ENCODE measurements at places on chromosomes 11 and 22.
A peak's percentile ranks its signal among the peaks of the same experiment; 100 is the strongest.

GRCh38 chr11:6474806-6475500, 1.2 kb upstream of the TRIM3 start:
- no peak for DNase-seq

GRCh38 chr22:35541254-35541748, 670 bp downstream of the RASD2 start:
- DNase-seq, result no peak

GRCh38 chr11:68266936-68267880, 4.6 kb downstream of the C11orf24 start:
- DNase-seq, result no peak

DNA sequence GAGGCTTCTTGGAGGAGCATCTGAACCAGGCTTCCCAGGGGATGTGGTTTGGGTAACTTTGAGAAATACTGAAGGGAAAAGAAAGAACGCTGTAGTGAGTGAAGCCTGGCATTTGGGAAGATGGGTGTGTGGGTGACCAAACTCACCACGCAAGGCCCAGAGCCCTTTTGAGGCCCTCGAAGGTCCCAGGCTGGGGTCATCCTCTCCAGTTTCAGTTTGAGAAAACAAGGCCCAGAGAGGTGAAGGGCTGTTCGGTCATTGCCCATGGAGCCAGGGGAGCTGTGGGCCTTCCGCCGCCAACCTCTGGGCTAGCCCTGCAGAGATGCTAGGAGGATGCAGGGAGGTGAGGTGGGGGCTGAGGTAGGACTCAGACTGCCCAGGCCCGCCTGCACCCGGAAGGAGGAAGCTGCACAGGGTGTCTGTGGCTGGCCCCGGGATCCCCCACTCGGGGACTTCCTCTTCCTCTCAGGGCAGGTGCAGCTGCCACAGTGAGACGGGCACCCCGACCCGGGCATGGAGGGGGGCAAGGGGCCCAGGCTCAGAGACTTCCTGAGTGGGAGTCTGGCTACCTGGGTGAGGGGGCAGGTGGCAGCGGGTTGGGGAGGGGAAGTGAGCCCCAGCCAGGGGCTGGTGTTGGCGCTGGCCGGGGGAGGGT, at the start of gene CCDC88B:
Gene CCDC88B (plus strand): TSS at position 451 of the 655 bp plus-strand sequence. CDS start 63 bp downstream, at position 514.
- no peak for DNase-seq

GRCh38 chr11:129766898-129767604, 48.6 kb upstream of the TMEM45B start:
- DNase-seq, result peak; percentile 23

DNA sequence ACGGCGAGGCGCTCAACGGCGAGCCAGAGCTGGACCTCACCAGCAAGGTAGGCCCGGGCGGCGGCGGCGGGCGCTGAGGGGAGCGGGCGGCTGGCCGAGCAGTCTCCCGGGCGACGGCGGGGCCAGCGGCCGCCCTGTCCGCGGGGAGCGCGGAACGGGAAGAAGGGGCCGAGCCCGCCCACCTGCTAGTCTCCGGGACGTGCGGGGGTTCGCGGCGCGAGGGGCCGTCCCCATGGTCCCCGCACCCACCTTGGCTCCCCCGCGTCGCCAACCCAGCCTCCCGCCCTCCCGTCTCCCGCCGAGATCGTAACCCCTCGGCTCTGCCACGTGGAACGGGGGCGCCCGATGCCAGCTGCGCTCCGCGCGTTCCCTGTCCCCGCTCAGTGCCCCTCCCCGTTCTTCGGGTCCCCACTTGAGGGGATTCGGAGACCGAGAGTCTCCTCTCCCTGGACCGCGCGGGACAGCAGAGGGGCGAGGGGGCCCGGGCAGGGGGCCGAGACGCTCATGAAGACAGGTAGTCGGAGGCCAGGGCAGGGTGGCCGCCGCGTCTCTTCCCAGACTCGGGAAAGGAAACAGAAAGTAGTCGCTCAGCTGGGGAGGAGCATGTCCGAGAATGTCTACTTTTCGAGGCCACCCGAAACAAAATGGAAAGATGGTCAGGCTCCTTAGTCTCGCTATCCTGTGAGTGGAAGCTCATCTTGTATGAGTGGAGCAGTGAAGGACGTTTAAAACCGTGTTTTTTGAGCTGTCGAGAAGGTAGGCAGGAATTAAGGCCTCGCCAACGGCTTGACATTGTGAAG, 557 bp downstream of the GTPBP1 start:
- DNase-seq, result peak; percentile 34

- peak; percentile 55 for DNase-seq
Observed at GRCh38 chr11:48141475-48142122, 75.0 kb upstream of the OR4B1 start.

- no peak for DNase-seq
Observed at GRCh38 chr11:134140961-134141490, 72.2 kb downstream of the JAM3 start.

GRCh38 chr11:115912484-115912945, 408.3 kb upstream of the CADM1 start:
- no peak for DNase-seq

DNA sequence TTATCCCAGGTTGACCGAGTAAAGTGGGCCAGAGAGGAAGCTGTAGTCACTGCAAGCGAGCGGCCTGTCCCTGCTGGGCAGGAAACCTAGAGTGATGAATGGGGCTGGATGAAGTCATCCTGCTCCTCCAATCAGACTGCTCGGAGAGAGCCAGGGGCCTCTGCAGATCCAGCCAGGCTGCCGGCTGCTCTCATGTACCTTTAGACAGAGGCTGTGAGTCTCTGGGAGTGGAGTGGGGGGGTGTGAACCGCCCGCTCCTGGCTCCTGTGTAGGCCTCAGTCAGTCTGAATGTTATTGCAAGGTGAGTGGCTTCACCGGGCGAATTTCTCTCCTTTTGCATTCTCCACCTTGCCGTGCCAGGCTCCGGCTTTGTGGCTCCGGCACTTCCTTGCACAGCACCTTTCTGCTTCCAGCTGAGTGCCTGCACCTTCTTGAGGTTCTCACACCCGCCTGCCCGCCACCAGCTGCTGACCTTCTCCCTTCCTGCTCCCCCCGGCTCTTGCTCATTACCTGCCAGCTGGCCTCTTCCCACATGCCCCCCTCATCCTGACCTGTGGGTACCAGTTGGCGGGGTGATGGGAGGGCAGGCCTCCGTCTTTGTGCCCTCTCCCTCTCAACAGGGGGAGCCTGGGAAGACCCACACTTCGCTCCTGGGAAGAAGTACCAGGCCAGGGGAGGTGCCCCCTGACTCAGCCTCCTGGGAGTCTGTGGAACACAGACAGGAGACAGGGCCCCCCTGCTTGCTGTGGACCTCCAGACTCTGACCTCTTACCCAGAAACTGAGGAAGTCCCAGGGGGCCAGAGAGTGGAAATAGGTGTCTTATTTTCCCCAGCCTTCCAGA, 79.9 kb downstream of the GRAMD1B start:
- DNase-seq, result peak; percentile 55

DNA sequence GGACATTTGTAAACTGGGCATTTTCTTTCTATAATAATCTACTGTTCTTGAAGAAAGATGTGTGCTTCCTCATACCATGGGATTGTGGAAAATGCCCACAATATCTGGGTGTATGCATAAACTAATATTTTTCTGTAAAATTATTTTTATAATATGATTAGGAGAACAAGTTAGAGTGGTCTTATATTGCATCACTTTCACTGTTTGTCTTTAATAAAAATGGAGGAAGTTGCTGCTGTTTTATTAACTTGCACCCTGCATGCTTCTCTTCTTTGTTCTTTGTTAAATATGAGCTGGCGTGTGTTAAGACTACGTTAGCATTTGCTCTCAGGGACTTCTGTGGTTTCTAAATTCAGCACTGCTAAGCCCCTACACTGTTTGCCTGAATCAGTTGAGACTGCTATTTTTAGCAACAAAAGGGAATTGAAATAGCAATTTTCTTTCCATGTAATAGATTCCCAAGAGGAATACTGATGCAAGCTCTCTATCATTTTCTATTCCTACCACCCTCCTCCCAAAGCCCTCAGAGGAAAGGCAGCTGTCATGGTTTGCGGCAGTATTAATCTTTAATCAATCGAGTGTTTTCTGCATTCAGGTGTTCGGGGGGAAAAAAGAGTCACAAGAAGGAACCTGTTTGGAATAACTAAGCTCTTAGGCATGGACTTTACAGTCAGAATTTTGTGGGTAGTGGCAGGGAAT, 56.1 kb downstream of the HSD17B12 start:
- DNase-seq, result peak; percentile 64

DNA sequence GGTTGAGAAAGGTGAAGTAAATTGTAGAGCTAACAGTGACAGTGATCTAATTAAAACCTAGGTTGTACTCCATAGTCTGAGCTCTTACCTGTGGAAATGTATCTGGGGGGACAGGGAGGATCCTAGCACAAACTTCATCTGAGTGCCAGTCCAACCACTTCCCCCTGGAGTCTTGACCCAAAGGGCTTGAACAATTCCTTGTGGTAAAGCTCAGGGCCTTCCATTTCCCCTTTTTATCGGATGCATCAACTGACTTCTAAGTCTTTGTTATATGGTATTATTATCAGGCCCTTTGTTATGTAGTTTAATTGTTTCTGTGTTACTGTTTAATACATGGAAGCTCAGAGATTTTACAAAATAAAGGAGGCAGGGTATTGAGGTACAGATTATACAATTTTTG, 140.2 kb upstream of the SESN3 start:
- DNase-seq, result no peak

DNA sequence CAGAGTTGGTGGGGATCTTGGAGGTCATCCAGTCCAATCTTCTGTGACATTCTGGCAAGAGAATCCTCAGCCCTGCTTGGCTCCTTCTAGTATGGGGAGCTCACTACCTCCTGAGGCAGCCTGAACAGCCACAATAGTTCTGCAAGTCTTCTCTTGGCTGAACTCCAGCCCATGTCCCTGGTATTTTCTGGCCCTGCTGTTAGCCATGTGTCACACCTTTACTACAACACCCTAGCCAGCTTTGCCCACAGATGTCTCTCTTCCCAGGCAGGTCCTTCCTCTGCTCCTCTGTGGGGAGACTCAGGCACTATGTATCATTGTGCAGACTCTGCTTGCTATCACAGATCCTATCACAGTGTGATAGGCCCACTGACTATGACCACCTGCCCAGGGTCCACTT, 297.7 kb downstream of the CTTN start:
- DNase-seq, result no peak

DNA sequence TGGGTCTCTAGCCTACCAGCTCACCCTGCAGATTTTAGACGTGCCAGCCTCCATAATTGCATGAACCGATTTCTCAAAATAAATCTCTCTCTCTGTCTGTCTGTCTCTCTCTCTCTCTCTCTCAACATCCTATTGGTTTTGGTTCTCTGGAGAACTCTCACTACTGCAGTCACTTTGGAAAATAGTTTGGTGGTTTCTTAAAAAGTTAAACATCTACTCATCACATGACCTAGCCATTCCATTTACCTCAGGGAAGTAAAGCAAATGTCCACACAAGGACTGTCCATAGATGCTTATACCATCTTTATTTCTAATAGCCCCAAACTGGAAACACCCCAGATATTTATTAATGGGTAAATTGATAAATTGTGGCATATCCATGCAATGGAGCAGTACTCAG, 119.5 kb downstream of the SNX19 start:
- DNase-seq, result no peak

DNA sequence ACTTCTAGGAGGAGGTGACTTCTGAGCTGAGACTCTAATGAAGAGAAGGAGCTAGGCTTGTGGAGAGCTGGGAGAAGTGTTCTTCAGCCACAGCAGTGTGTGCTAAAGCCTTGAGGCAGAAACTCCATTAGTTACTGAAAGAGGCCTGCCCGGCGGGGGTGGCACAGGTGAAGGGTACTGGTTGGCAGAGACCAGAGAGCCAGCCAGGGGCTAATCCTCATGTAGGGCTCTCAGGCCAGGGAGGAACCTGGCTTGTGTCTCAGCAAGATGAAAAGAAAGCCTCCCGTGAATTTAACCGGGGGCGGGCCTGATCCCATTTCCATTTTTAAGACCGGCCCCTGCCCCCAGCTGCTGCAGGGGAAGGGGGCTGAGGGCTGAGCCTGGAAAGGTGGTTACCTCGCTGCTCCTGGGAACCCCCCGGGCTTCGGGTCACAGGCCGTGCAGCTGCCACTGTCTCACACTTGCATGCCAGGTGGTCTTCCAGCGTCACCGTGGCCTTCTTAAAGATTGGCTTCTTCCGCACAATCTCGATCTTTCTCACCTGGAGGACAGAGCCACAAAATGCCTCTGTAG, 15.0 kb downstream of the PDGFB start:
- no peak for DNase-seq

GRCh38 chr11:30504468-30504867, 81.7 kb downstream of the MPPED2 start:
- no peak for DNase-seq

- no peak for DNase-seq
Observed at GRCh38 chr11:75516886-75517285, 8.9 kb downstream of the GDPD5 start.

DNA sequence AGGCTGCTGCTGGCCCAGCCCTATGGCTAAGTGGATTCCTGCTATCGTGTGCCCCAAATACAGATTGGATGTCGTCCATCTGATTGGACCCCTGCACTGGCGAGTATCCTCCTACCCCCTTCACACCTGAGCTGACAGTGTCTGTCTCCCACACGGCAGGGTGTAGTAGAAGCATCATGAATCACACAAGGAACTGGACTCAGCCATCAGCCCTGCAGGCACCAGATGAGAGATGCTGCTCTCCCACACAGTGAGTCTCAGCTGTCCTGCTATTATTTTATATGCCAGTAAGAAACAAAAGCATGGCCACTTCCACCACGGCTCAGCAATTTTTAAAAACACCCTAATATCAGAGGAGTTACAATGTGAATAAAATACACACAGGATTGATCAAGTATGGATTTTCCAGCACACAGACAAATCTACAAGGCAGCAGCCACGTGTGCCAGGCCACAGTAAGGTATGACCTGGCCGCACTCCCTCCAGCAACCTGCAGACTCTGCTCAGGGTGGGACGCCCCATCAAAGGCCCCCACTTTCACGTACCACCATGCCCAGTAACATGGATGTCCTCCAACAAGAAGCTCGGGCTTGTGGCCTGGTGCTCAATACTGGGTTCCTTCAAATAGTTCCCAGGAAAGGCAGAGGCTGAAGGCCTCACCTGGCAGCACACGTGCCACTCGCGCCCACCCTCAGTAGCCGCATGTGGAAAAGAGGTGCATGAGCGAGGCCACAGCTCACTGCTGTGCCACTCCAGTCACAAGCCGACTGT, 16.4 kb upstream of the SLC25A1 start:
- DNase-seq, result no peak

DNA sequence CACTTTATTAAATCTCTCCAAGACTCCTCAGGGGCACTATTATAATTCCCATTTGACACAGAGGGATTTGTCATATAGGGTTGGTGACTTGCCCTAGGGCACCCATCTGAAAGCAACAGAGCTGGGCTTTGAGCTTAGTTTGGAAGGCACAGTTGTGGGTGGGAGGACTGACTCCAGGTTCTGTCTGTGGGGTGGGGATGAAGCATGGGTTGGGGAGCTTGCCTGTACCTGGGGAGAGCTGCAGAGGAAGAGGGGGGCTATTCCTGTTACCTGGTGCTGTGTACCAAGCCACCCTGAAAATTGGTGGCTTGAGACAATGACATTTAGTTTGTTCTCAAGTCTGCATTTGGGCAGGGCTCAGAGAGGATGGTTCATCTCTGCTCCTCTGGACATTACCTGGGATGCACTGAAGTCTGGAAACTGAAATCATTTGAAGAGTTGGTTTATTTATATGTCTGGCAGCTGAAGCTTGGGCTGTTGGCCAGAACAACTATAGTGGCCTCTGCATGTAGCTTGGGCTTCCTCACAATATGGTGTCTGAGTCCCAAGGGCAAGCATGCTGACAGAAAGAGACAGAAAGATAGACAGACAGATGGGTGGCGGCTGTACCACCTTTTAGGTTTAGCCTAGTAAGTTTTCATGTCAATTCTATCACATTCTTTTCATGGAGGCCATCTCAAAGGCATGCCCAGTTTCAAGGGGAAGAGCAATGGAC, 44.9 kb downstream of the LRRC32 start:
- no peak for DNase-seq
